Esophagus squamous epithelium (tissue), 5 donors: ENCODE measurements at places on chromosomes 6 and 20. TPM values are rescaled to one million over a fixed set of nuclear protein-coding genes. Genes with fewer than 3 reads are reported as not detected.

- H3K4me1 ChIP-seq = no peaks in the 10 kb centered on the region
- H3K27me3 ChIP-seq = no peaks in the 10 kb centered on the region
- H3K36me3 ChIP-seq = no peaks in the 10 kb centered on the region
- no peak overlapping the region for H3K27ac ChIP-seq
- no peak for DNase-seq
- no peak overlapping the region for H3K4me3 ChIP-seq
Observed at GRCh38 chr6:38476888-38477287, 162.8 kb downstream of the BTBD9 start.

DNA sequence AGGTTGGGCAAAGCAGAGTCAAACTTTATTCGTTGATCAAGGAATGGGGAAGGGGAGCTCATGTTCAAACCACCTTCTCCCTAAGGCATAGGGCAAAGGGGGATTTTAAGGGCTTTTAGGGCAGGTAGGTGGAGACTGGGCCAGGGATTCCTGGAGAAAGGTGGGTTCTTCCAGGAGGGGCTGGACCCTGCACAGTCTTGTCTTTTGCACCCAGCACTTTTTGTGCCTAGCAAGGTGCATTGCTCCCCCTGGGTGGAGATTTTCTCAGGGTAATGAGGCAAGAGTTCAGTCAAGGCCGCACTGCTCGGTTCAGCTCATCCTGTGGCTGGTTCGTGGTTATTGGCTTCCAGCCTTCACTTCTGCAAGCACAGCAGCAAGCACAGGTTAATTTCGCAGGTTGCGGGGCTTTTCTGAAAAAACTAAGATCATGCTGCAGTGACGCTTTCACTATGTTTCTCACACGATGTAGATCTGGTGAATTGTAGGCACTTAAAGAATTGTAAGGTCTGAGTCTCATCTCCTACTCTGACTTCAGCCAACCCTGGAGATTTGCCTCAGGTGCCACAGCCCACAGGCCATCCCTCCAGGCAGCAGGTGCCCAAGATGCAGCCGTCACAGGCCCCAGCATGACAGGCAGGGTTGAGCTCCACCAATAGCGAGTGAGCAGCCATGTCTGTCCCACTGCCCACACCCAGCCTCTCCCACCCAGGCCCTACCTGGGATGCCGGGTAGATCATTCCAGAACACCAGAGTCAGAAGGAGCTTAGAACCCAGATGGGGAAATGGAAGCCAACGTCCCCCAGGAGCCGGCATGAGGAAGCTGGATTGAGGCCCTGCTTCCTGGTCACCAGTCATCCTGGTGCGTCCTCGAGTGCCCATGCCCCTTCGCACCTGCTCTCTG is 37.1 kb downstream of the SUN5 start:
- no peaks in the 10 kb centered on the region for H3K27me3 ChIP-seq
- H3K27ac ChIP-seq = peak overlapping the region; percentile 5
- peaks cover 33% of the 10 kb centered on the region for H3K4me1 ChIP-seq
- H3K4me3 ChIP-seq = no peak overlapping the region
- H3K36me3 ChIP-seq = no peaks in the 10 kb centered on the region

DNA sequence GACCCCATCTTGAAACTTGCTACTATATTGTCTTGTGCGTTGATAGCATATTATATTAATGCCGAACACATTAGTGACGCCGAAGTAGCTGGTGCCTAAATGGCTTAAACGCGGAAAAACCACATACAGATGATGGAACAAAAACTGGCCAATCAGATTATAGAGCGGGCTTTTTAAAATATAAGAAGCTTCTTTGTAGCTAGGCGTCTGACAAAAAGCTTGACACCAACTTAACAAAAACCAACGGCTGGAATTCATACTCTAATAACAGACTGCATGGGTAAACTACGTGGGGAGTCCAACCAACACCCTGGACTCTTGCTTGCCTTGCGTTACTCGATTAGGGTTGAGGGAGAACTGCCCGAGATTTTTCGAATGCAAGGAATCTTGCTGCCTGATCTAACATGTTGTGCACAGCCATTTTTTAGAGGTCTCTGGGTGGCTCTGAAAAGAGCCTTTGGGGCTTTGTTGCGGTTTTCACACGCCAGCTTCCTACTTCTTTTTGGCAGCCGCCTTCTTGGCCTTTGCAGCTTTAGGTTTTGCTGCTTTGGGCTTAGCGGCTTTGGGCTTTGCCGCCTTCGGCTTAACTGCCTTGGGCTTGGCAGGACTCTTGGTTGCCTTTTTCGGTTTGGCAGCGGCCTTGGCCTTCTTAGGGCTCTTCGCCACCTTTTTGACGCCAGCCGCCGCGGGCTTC is 45.7 kb downstream of the OR2B2 start:
- DNase-seq = no peak
- peaks cover 16% of the 10 kb centered on the region for H3K4me1 ChIP-seq
- H3K27me3 ChIP-seq = no peaks in the 10 kb centered on the region
- H3K27ac ChIP-seq = peak overlapping the region; percentile 87
- no peaks in the 10 kb centered on the region for H3K36me3 ChIP-seq

DNA sequence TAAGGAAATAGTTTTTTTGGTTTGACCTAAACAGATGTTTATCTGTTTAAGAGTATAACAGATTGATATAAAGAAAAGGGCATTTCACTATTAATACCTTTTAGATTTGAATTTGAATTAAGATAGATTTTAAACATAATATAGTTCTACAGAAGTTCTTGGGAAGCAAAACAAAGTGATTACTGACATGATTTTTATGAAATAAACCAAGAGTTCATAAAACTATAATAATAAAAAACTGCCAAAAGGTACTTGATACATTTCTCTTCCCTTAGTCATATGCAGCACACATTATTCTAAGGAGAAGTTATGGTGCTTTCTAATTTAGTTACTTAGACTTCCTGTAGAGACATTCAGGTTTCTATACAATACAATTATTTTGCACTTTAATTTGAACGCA is 9.6 kb downstream of the STXBP5 start:
- H3K27me3 ChIP-seq = no peaks in the 10 kb centered on the region
- peaks cover 4% of the 10 kb centered on the region for H3K4me1 ChIP-seq
- H3K36me3 ChIP-seq = no peaks in the 10 kb centered on the region

GRCh38 chr6:160273750-160274149 is 15.1 kb upstream of the SLC22A2 start:
- no peaks in the 10 kb centered on the region for H3K36me3 ChIP-seq
- H3K4me1 ChIP-seq = no peaks in the 10 kb centered on the region
- no peak overlapping the region for H3K27ac ChIP-seq
- DNase-seq = no peak
- H3K4me3 ChIP-seq = no peak overlapping the region

DNA sequence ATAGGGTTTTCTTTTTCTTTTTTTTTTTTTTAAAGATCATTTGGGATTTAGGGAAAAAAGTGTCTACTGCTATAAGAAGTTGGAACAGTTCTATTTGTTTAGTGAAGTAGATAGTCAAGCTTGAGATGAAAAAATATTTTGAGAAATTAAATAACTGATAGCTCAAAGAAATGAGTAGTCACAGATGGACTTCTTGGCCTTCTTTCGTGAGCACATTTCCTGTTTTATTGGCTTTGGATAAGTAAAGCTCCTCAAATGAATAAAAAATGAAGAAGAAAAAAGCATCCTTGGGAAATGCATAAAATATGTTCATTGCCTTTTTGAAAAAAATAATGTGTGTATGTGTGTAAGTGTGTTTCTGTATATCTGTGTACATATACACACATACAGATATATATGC is 515.9 kb downstream of the GRIK2 start:
- H3K27ac ChIP-seq = no peak overlapping the region
- no peaks in the 10 kb centered on the region for H3K4me1 ChIP-seq
- no peaks in the 10 kb centered on the region for H3K36me3 ChIP-seq
- no peaks in the 10 kb centered on the region for H3K27me3 ChIP-seq

DNA sequence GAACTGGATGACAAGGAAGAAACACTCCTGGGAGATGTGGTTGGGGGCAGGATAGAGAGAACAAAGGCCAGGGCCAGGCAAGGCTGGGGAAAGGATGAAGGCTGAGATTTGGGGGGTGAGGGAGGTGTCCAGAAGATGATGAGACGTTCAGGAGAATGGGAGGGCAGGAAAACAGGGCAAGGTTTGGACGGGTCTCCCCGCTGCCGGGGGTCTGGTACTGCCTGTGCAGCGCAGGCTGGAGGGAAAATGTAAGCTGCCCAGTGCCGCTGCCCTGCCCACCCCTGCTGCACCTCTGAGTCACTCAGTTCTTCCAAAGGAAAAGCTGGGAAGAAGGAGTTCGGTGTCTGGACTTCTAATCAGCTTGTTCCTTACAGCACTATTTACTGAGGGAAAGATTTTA is 130.9 kb downstream of the DTNBP1 start:
- H3K36me3 ChIP-seq = peaks cover 62% of the 10 kb centered on the region
- H3K4me3 ChIP-seq = no peak overlapping the region
- H3K27ac ChIP-seq = no peak overlapping the region
- H3K27me3 ChIP-seq = no peaks in the 10 kb centered on the region
- no peaks in the 10 kb centered on the region for H3K4me1 ChIP-seq
- DNase-seq = no peak

DNA sequence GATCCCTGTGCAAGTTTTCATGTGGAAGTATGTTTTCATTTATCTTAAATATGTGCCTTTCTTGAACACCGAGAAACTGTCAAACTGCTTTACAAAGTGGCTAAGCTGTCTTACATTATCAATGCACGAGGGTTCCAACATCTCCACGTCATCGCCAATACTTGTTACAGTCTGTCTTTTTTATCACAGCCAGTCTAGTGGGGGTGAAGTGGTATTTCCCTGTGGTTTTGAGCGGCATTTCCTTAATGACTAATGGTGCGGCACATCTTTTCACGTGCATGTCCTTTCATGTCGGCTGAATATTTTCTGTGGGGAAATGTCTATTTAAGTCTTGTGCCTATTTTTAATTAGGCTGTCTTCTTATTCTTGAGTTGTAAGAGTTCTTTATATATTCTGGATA is 280.4 kb downstream of the FOXC1 start:
- no peak for DNase-seq
- H3K4me1 ChIP-seq = no peaks in the 10 kb centered on the region
- H3K27ac ChIP-seq = no peak overlapping the region
- H3K4me3 ChIP-seq = no peak overlapping the region
- no peaks in the 10 kb centered on the region for H3K36me3 ChIP-seq
- no peaks in the 10 kb centered on the region for H3K27me3 ChIP-seq

- no peak overlapping the region for H3K4me3 ChIP-seq
- no peak overlapping the region for H3K27ac ChIP-seq
- no peak for DNase-seq
- H3K4me1 ChIP-seq = no peaks in the 10 kb centered on the region
- no peaks in the 10 kb centered on the region for H3K36me3 ChIP-seq
- H3K27me3 ChIP-seq = no peaks in the 10 kb centered on the region
Observed at GRCh38 chr6:25534942-25535631, 116.9 kb upstream of the SCGN start.

DNA sequence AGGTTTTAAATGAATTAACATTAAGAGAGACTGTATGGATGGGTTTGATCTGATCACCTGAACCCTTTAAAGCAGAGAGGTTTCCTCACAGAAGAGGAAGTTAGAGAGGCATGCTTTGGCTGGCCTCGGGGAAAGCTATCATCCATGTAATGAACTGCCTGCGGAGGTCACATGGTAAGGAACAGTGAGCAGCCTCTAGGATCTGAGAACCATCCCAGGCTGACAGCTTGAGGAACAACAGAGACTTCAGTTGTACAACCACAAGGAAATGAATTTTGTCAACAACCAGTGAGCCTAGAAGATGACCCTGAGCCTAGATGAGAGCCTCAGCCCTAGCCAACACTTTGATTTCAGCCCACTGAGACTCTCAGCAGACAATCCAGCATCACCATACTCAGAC is 2.9 kb upstream of the COL21A1 start:
- peaks cover 8% of the 10 kb centered on the region for H3K4me1 ChIP-seq
- no peak overlapping the region for H3K27ac ChIP-seq
- H3K27me3 ChIP-seq = no peaks in the 10 kb centered on the region
- no peak for DNase-seq

DNA sequence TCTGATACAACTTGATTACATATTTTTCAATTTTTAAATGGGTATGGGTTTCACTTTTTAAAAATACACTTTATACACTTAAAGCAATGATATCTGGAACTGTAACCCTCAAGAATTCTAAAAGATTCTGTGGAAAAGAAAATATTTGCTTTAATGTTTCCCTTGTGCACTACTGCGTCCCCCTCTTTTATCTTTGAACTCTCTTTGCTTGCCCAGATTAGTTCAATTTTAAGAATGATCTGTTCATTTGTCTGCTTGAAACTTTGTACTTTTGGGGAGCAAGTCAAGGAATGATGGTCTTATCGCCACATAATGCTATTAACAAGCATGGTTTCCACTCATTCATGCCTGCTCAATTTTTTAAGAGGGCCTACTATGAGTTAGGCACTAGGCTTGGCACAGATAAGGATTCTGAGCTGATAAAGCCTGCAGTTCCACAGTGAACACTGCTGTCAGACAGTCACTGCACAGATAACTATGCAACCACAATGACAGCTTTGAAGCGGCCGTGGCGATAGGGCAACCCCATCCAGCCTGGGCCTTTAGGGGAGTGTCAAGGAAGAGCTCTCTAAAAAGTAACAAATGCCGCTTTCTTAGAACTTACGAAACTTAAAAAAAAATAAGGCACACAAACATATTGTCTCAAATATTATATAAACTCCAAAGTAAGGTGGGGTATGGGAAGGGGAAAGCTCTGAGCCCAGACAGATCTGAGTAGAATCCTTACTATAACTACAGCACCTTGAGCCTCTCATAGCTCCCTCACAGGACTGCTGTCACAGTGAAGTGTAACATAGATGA is 29.7 kb downstream of the FYN start:
- H3K4me1 ChIP-seq = peaks cover 78% of the 10 kb centered on the region
- H3K27me3 ChIP-seq = no peaks in the 10 kb centered on the region
- H3K27ac ChIP-seq = no peak overlapping the region
- no peaks in the 10 kb centered on the region for H3K36me3 ChIP-seq
- H3K4me3 ChIP-seq = no peak overlapping the region

GRCh38 chr6:149701714-149702113 is 16.2 kb downstream of the LATS1 start:
- H3K27ac ChIP-seq = no peak overlapping the region
- peaks cover 34% of the 10 kb centered on the region for H3K36me3 ChIP-seq
- no peak for DNase-seq
- no peaks in the 10 kb centered on the region for H3K27me3 ChIP-seq
- H3K4me1 ChIP-seq = peaks cover 80% of the 10 kb centered on the region
- no peak overlapping the region for H3K4me3 ChIP-seq

DNA sequence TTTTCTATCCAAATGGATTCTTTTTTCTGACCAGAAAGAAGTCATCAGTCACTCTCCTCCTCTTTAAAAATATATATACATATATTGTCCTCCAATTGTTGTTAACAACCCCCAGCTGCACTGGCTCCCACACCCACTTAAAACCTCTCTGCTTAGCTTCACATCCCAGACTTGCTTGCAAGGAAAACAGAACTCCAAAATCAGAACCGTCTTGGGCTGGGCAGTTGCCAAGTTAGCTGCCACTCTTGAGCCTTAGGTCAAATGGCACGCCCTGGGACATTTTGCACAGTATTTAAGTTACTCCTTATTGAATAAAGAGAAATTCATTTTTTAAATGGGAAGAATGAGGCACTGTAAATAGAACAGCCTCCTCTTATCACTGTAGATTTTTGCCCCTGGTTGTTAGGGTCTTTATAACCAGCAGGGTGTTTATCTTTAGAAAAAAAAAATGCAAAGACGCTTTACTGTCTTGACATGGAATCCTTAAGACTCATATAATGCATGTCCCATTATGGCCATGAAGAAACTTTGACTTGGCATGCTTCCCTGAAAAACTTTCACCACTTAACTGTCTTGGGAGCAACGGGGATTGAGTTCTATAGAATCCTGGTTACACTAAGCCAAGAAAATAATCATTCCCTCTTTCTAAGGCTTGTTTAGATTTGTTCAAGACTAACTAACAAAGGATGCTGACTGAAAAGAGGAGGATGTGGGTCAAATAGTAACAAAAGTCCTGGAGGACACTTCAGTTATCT is 204.5 kb downstream of the ISM1 start:
- H3K27me3 ChIP-seq = no peaks in the 10 kb centered on the region
- no peak overlapping the region for H3K27ac ChIP-seq
- H3K4me1 ChIP-seq = no peaks in the 10 kb centered on the region
- H3K4me3 ChIP-seq = no peak overlapping the region
- DNase-seq = no peak

The CCN2 gene
- 110 TPM for total RNA-seq

The SS18L1 gene
- total RNA-seq = 7.8 TPM

The PAX1 gene
- 0.19 TPM for total RNA-seq

The CPNE5 gene
- total RNA-seq = 1.4 TPM
